CMK (cell line): ENCODE measurements at places on chromosomes 1 and 21.

DNA sequence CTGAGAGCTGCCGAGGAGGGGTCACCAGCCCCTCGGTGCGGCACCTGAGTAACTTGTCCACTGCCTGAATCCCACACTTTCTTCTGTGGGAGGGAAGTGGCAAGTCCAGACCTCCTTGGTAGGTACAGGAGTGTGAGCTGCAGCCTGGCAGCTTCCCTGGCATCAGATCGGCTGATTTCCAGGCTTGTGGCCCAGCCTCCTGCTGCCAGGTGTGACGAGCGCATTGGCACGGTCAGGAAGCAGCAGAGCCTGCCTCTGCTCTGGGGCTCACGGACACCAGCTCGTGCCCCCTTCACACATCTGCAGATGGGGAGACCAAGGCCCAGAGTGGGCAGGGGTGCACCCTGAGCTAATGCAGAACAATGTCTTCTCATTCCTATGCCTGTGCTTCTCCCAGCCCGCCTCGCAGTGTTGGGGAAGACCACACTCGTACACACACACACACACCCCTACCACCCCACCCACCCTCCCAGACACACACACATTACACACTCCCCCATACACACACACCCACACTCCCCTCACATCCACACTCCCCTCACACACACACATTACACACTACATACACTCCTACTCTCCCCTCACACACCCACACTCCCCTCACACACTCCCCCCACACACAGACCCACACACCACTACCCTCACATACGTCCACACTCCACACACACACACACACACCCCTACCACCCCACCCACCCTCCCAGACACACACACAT is 33.1 kb upstream of the SELENON start:
- no peak for DNase-seq

DNA sequence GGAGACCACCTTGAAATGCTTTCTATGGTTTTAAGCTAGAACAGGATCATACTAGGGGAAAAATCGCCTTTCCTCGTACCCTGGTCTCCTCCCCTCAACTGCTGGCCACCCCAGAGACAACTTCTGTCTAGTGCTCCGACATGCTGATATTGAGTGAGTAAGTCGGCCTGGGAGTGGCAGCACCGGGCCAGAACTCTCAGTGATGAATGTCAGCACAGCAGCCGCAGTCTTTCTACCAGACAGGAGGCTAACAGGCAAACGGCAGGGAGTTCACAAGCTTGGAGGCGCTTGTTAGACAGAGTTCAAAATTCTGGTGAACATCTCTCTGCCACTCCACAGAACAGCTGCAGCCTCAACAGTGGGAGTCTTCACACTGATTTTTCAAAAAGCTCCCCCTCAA is 716.9 kb downstream of the ADGRL2 start:
- DNase-seq = no peak

- DNase-seq = no peak
These were observed 37.5 kb upstream of the PLA2G2C start for GRCh38 chr1:20223551-20224419.

- DNase-seq = no peak
These were observed 45.1 kb downstream of the BCL9 start for GRCh38 chr1:147586414-147586813.
